ENCODE measurements at places on chromosomes 12 and 14. TPM values are rescaled to one million over a fixed set of nuclear protein-coding genes. Genes with fewer than 3 reads are reported as not detected.
A peak's percentile ranks its signal among the peaks of the same experiment; 100 is the strongest.

GRCh38 chr12:22334410-22335100 lies at the start of gene ST8SIA1:
Gene ST8SIA1 (minus strand): TSS chr12:22334707. CDS start chr12:22334232, 475 bp downstream.
- peak; percentile 62 for DNase-seq

DNA sequence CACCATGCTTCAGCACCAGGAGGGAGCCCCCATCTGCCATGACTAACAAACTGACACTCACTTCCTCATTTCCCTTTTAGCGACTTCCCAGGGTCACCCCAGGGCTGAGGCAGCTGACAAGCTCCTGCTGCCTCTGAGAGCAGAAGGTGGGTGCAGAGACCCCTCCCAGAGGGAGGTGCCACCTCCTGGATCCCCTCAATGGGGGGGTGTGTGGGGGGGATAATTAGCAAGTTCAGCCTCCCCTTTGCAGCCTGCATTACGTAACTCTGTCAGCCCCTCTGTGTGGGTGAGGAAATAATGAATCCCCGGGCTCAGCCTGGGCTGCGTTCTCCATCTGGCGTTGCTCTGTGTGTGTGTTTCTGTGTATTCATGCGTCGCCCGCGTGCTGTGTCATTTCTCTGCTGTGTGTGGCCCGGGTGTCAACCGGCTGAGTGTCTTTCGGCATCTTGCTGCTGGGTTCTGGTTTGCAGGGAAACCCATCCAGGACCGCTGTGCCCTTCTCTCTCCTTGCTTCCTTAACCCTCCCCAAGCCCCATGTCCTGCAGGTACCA lies 28.0 kb downstream of the NOS1 start:
- DNase-seq: no peak

DNA sequence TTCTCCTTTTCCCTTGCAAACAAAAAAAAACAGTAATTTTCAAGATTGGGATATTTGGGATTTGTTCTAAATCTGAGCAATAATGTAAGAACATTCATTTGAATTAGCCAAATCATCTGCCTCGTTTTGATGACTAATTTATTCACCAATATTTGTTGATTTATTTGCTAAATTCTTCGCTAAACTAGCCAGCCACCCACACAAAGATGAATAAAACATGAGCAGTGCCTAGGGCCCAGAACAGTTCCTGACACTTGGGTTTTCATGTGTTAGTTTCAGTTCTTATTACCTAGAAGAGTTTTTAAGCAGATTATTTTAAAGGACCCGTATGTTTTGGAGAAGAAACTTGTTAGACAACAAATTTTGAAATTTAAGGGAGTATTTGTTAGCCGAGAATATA lies 1.4 kb downstream of the ETNK1 start:
- DNase-seq: no peak

GRCh38 chr12:97038834-97039233 lies 131.8 kb downstream of the NEDD1 start:
- DNase-seq: no peak

DNA sequence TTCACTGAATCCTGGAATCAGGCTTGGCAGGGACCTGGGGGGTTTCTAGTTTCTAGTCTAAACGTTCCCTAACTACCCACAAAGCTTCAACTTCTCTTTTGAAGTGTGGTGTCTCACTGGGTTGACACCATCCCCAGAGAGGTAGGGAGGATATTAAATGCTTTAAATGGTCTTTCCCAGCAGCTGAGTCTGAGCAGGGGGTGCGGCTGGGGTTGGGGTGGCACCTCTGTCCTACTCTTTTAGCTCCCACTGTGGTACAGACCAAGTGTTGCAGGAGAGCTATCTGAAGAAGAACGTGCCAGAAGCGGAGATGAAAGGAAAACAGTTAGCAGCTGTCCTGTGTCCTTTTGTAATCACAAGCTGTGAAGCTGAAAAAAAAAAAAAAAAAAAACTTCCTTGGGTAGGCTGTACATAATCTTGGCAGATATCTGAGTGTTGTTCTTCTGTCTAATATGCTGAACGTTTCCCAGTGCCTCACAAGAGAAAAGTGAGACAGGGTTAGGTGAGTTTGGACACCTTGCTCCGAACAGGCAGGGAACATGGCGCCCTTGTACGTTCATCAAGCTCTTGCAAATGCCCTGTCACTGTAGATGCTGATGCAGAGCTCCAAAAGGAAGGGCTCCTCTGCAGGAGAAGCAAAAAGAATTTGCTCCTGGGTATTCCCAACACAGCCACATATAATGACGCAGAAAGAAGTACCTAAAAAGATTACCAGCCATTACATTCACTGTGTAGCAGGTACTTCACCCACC lies 447.2 kb downstream of the APAF1 start:
- DNase-seq: no peak

GRCh38 chr12:108930155-108930554 lies 50.3 kb downstream of the DAO start:
- DNase-seq: no peak

NDRG2 gene
- total RNA-seq: 398 TPM

CHURC1 gene
- 66.0 TPM for total RNA-seq
